AG04450 (cell line): ENCODE measurements at places on chromosomes 16 and 17.

GRCh38 chr17:64006361-64007088, 8.4 kb downstream of the PRR29 start:
- DNase-seq = no peak

- DNase-seq = no peak
These were observed 138.1 kb downstream of the SHISA9 start for GRCh38 chr16:13039526-13039925.

GRCh38 chr17:233473-233941, 52.1 kb upstream of the DOC2B start:
- no peak for DNase-seq

- DNase-seq = no peak
These were observed 34.1 kb downstream of the NQO1 start for GRCh38 chr16:69691980-69692911.

- peak; percentile 36 for DNase-seq
These were observed 153.5 kb downstream of the VPS53 start for GRCh38 chr17:561116-561515.

- no peak for DNase-seq
These were observed at the start of gene CD300LD for GRCh38 chr17:74592087-74592990. Gene CD300LD (minus strand): TSS chr17:74592283. CDS start chr17:74592202, 81 bp downstream.

GRCh38 chr17:81551458-81552243, 502 bp downstream of the FAAP100 start:
- DNase-seq = no peak

DNA sequence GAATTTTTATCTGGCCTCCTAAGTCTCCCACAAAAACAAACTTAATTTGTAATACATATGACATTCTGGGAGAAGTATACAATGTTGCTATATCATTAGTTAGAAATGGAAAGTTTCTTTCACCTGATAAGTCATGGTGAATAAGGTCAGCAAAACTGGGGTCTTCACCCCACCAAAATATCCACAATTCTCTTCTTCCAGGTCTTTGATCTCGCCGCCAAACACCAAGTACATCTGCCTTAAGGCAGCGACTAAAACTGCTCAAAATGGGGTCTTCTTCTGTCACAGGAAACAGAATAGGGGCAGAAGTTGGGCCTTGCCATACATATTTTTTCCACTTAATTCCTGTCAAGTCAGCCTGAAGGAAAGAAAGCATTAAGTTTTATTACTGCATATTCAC, 2.1 kb downstream of the MED13 start:
- DNase-seq = no peak

GRCh38 chr17:56597495-56597990, 4.0 kb downstream of the NOG start:
- no peak for DNase-seq

GRCh38 chr16:11529285-11529684, 57.4 kb downstream of the LITAF start:
- DNase-seq = no peak

DNA sequence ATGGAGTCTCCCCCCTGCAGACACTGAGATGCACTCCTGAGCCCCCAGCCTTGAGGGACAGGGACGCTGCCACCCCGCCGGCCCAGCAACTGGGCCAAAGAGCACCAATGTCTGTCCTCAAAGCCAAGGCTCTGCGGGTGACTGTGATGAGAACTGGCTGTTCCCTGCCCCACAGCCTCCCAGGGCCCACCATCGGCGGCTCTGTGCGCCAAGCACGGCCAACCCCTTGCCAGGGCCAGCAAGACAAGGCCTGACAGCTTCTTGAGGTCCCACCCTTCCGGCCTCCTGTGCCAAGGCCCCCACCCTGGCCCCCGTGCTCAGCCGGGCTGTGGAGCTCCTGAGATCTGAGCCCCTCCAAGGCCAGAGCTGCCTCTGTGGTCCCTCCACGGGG, 34.2 kb upstream of the PABPN1L start:
- DNase-seq = no peak

- DNase-seq = no peak
These were observed 3.5 kb downstream of the TUFM start for GRCh38 chr16:28842696-28843095.

DNA sequence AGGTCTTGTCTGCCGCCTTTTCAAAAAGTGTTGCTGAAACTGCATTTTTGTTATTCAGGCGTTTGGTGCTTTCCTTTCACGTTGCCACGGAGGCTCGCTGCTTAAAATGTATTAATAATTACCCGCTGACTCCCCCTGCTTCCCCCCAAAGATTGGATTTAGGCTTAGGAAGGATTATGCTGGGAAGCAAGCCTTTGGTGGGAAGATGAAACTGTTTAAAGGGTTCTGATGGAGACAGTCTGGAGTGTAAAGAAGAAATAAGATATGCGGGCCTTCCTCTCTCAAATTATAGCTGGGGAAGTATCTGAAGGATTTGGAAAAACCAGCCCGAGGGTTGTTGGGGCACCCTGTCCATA, 1.1 kb downstream of the KSR1 start:
- no peak for DNase-seq

DNA sequence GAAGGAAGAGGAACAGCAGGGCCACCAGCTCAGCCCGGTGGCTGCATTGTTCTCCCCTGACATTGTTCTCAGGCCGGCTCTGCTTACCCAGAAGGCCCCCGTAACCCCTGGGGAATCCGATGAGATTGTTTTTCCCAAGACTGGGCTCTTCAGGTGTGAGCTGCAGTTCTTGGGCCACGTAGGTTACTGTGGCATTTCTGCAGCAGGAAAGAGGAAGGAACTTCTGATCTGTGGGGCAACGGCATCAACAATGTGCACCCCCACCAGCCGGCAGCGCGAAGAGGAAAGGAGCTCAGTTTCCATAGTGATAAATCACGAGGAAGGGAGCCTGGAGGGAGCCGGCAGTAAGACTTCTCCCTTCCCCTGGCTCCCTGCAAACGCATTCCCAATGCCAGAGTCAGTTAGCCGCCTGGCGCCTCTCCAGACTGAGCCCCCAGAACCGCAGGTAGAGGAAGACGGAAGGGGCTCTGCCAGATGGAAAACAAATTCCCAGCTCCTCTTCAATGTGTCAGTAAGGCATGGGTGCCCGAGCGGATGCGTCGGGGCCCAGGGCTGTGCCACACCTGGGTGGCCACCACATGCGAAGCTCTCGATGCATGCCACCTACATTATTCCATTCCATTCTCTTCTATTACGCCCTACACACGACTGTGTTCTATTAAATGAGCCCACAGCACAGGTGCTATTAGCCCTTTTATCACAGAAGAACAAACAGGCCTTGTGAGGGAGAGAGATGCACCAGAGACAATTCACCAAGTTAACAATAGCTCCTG, 21.5 kb upstream of the PECAM1 start:
- DNase-seq = no peak

GRCh38 chr16:13419589-13419988, 500.4 kb upstream of the ERCC4 start:
- no peak for DNase-seq

GRCh38 chr17:47905221-47905733, 9.2 kb downstream of the SP2 start:
- peak; percentile 46 for DNase-seq

DNA sequence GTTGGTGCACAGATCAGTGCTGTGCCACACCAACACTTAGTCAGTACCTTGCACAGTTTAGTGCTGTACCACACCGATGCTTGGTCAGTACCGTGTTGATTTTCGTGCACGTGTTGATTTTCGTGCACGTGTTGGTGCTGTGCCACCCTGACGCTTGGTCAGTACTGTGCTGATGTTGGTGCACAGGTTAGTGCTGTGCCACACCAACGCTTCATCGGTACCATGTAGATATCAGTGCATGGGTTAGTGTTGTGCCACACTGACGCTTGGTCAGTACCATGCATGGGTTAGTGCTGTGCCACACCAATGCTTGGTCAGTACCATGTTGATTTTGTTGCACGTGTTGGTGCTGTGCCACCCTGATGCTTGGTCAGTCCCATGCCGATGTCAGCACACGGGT, 103.5 kb downstream of the NPIPB11 start:
- no peak for DNase-seq

GRCh38 chr16:83458612-83459011, 349.2 kb upstream of the HSBP1 start:
- no peak for DNase-seq

DNA sequence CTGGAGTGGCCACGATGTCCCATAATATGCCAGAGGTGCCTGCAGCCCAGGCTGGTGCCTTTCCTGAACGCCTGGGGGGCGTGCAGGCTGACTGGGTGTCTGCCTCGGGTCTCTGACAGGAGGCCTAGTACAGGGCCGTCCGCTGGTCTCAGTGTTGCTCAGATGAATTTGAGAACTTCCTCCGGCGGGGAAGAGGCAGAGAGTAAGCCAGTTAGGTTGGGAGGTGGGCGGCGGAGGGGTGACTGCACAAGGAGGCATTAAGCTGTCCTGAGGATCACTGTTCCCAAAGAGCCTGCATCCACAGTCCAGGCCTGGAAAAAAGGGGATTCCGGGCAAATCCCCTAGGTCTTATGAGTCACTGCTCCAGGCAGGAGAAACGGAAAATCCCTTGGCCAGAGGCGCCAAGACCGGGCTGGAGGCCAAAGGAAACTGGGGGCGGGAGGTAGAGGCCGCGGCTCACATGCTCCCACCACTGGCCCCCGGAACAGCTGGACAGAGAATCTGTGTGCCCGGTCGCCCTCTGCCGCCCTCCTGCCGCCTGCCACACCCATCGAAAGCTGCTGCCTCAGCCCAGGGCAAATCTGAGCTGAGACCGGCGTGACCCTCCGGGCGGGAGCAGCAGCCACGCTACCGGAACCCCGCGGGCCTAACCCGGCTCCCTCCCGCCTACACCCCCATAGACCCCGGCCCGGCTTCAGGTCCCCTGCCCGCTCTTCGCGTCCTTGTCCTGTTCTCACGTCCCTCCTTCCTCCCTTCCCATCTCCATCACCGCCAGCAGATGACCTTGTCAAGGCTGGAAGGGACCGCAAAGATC, 1.2 kb downstream of the TRIM47 start:
- peak; percentile 81 for DNase-seq

- DNase-seq = peak; percentile 93
These were observed at the start of gene CDIPT for GRCh38 chr16:29862884-29863668. Gene CDIPT (minus strand): TSS chr16:29863226. CDS start chr16:29862857, 369 bp downstream.

DNA sequence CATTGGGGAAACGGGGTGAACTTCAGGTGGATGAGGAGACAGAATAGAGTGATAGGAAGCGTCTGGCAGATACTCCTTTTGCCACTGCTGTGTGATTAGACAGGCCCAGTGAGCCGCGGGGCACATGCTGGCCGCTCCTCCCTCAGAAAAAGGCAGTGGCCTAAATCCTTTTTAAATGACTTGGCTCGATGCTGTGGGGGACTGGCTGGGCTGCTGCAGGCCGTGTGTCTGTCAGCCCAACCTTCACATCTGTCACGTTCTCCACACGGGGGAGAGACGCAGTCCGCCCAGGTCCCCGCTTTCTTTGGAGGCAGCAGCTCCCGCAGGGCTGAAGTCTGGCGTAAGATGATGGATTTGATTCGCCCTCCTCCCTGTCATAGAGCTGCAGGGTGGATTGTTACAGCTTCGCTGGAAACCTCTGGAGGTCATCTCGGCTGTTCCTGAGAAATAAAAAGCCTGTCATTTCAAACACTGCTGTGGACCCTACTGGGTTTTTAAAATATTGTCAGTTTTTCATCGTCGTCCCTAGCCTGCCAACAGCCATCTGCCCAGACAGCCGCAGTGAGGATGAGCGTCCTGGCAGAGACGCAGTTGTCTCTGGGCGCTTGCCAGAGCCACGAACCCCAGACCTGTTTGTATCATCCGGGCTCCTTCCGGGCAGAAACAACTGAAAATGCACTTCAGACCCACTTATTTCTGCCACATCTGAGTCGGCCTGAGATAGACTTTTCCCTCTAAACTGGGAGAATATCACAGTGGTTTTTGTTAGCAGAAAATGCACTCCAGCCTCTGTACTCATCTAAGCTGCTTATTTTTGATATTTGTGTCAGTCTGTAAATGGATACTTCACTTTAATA, 7.0 kb upstream of the TMEM235 start:
- no peak for DNase-seq

GRCh38 chr17:2808367-2809335, 12.4 kb downstream of the RAP1GAP2 start:
- no peak for DNase-seq

DNA sequence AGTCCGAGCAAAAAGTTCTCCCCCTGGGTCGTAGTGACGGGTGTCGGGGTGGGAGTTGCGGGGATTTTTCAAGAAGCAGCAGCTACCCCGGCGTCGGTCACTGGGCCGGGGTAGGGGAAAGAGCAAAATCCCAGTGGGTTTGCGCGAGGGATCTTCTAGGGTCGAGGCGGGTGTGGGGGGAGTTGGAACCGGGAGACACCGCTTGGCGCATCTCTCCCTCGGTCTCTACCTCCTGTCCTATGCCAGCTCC, 2.3 kb upstream of the UBTF start:
- no peak for DNase-seq

GRCh38 chr17:68565661-68566441, 35.3 kb downstream of the FAM20A start:
- no peak for DNase-seq

- no peak for DNase-seq
These were observed 42.4 kb downstream of the CD300LF start for GRCh38 chr17:74670329-74670728.

- DNase-seq = no peak
These were observed 113.5 kb upstream of the CCL2 start for GRCh38 chr17:34141590-34141989.

- DNase-seq = no peak
These were observed 27.1 kb downstream of the TMEM235 start for GRCh38 chr17:78258323-78259191.

- DNase-seq = no peak
These were observed 24.7 kb downstream of the RFWD3 start for GRCh38 chr16:74641969-74642368.

DNA sequence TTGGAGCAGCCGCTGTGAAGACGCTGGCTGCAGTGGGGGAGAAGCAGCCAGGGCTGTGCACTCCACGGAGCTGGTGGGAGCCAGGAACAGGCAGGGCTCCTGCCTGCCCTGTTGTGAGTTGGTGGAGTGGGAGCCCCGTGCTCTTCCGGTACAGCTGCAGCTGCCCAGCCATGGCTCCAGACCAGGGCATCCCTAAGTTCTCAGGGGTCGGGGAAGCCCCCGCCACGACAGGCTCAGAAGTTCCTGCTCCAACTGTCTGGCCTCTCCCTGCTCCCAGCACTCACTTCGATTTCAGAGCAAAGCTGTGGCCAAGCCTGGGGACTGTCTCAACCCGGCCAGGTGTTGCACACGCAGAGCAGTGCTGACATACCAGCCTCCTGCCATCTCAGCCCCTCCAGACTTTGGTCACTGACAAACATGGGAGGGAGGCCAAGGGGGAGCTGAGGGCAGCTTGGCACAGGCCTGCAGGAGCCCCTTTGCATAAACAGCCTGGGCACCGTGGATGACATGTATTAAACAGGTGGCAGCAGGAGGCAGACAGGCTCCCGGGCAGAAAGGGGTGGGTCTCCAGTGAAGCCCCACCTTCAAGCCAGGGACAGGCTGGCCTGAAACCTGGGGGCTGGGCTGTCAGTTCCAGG, 13.9 kb upstream of the KDM8 start:
- DNase-seq = no peak

DNA sequence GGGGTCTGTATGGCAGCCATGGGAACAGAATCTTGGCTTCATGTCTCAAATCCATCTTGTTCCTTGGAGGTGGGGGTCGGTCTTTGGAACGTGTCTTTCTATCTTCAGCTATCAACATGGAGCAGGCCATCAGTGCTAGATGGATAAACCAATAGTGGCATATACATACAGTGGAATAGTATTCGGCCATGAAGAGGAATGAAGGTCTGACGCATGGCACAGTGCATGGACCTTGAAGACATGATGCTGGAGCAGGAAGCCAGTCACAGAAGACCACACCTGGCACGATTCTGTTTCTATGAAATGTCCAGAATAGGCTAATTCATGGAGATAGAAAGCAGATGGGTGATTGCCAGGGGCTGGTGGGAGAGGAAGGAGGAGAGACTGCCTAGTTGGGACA, 7.8 kb downstream of the KCNG4 start:
- no peak for DNase-seq
